ENCODE measurements at places on chromosomes 11 and 22.
A peak's percentile ranks its signal among the peaks of the same experiment; 100 is the strongest.

DNA sequence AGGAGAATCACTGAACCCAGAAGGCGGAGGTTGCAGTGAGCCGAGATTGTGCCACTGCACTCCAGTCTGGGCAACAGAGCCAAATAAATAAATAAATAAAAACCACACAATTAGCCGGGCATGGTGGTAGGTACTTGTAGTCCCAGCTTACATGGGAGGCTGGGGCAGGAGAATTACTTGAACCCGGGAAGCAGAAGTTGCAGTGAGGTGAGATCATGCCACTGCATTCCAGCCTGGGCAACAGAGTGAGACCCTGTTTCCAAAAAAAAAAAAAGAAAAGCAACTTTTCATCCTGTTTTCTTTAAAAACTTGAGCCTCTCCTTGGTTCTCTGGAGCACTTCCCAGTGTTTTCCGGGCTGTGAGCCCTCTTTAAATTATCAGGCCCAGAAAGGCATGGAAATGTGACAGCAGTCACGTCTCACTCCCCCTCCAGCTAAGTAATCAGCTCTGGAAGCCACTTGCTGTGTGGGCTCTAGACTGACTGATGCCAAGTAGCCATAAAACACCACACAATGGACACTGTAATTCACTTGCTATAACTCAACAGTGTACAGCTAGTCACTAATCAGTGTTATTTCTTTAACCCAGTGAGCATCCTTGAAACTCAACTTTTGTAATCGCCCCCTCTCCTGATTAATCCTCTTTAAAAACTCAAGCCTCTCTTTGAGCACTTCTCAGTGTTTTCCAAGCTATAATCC, 13.0 kb upstream of the MCHR1 start:
- no peak for DNase-seq

DNA sequence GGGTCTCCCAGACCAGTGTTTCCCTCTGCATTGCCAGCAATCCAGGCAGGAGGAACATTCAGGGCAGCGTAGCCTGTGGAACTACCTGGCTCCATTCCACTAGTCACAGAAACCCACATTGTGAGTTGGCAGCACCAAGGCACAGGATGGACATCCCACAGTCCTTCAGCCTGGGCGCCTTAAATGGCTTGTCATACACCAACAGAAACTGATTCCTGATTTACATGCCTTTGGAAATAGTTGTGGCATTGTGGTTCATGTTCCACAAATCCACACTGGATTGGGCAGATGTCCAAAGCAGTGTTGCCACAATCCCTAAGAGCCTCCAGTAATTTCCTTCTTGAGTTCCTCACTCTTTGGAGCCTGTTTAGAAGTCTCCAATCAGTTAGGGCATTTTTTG, 225.6 kb downstream of the BLID start:
- no peak for DNase-seq

GRCh38 chr11:125433454-125434121, 62.5 kb downstream of the FEZ1 start:
- DNase-seq = peak; percentile 63

DNA sequence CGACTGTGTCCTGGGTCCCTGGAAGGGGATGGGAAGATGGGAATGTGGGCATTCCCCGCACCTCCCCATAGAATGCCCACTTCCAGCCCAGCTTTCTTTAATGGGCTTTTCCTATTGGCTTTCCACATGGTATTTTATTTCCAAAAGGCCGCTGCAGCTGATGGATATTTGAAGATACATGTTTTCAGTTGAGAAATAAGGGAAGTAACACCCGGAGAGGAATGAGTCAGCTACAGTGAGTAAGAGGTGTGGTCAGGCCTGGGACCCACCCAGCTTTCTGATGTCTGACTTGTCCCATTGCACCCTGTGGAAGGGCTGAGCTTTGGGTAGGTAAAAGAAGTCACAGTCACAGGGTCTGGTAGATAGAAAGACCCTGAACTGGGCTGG, 476.9 kb downstream of the MIAT start:
- DNase-seq = no peak

DNA sequence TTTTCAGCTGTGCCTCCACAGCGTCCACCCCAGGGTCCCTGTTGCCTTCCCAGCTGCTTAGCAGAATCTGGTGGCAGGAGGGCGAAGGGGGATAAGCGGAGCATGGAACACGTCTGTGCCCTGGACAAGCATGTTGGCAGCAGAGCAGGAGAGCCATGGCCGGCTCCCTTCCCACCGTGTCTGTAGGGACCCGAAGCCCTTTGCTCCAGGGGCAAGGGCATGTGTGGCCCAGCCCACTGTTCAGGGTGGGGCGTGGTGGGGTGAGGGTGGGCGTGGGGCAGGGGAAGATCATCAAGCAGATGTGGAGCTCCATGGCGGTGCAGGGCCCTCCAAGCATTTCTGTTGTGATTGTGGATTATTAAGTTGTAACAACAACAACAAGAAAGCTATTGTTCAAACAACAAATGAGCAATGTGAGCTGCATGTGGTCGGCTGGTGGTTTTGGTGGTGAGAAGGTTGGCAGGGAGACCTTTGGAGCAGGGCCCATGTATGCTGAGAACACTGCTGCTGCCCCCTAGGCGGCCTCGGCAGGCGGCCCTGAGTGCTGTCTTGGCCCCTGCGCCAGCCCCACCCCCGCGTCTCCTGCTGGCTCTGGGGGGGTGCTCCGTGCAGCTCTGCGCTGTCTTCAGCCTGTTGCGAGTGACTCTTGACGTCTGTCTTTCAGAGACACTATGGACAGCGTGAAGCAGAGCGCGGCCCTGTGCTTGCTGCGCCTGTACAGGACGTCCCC, 50.9 kb downstream of the AP2A2 start:
- DNase-seq = no peak

DNA sequence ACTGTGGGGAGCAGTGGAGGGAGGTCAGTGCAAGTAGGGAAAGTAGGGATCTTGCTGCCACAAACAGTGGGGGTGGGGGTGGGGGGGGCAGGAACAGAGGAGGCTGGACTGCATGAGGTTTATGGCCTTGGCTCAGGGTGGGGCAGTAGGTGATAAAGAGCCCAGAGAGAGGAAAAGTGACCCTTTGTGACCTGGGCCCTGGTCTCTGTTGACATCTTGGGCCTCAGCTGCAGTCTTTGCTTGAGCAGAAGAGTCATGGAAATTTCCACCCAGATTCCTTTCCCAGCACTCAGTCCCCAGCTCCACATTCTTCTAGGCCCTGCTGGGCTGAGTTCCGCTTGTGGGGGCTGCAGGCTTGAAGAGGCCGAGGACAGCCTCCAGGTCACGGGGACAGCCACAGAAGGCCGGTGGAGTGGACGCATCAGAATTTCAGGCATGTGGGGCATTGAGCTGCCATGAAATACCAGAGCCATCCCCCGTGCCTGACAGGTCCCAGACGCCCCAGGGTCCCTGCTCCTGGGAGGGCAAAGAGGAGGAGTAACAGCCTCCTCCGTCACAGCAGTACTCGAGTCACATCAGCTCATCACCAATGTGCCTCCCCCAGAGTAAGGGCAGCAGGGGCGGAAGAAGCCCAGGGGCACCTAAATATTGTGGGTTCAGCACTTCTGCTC, 9.7 kb upstream of the MALAT1 start:
- no peak for DNase-seq

DNA sequence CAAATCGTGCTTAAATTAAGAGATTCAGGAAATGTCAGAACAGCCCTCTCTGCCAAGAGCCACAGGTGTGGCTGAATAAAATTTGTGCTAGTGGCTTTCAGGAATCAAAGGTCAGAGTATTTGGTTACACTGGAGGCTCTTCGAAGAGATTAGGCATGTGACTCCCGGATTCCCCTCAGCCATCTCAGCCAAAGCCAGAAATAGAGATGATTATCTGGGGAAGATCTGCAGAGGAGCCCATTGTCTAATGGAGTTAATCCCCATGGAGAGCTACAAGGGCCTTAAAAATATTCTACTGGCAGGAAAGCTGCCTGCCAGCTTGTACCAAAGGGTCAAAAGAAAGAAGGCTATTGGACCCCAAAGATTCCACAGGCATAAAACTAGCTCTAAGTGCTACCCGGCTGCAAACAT, 1259.5 kb downstream of the TBC1D22A start:
- no peak for DNase-seq

DNA sequence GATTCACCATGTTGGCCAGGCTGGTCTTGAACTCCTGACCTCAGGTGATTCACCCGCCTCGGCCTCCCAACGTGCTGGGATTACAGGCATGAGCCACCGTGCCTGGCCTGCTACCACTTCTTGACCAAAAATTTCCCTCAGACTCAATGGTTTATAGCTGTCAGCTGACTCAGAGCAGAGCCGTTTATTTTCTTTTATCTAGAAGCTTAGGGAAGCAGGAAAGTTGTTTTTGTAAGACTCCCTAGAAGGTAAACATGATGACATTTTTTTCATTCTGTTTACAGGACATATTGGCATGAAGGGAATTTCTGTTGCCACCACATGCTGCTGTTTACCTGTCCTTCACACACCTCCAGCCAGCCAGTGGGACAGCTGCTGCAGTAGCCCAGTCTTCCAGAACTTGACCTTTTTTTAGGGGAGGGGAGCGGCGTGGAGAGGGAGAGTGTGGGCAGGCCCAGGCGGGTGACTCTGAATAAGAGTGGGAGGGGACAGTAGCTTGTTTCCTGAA, 56.1 kb upstream of the PTPRJ start:
- DNase-seq = no peak

Measured in NCI-H1092 treated with DMSO at 0.1 percent for 48 hours (cell line).